ENCODE measurements at places on chromosomes 2 and 18.

DNA sequence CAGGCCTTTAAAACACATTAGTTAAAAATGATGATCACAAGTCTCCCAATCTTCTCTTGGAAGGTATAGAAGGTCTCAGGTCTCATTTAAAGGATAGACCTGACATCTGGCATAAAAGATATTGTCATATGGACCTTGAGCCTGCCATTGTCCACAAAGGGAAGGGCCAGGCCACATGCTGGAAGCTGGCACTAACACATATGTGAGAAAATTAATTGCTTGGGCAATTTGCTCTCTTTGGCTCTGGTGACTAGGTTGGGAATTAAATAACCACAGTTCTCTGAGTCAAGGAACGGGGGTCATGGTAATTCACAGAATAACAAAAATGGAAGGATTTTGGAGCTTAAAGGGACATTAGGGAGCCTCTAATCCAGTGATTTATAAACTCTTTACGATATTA lies 727.3 kb downstream of the BCL11A start:
- DNase-seq, result no peak

GRCh38 chr2:20620696-20621365 lies 30.1 kb downstream of the HS1BP3 start:
- no peak for DNase-seq

- peak; percentile 48 for DNase-seq
These were observed 82.2 kb downstream of the CHRNA1 start for GRCh38 chr2:174682007-174682577.

DNA sequence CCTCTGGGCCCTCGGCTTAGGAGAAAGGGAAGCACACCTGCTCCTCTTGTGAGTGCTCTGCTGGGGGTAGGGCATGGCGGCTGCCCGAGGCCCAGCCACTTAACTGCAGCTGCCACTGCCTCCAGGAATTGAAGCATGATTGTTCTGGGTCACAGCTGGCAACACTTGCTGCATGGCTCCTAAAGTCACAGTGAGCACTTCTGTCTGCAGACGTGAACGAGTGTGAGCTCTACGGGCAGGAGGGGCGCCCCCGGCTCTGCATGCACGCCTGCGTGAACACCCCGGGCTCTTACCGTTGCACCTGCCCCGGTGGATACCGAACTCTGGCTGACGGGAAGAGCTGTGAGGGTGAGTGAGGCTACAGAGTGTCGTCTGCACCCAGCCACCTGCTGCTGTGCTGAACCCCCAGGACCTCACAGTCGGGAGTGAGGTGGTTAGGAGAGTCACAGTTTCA lies 44.4 kb downstream of the FBLN7 start:
- DNase-seq, result no peak

DNA sequence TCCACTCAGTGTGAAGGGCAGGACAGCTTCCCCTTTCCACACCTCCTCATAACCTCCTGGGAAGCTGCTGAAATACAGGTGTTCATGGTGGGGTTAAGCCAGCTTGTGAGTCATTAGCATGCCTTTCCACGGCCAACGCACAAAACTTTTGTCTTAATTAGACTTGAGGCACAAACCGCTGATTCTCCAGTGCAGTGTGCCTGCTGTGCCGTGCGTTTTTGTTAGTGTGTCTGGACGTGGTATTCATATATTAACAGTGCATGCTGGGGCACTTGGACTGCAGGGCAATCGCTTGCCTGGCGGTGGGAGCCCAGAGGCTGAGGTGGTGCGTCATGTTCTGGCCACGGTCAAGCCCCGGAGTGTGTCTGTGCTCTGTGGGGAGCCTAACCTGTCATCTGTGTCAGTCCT lies 156.2 kb downstream of the SH3RF3 start:
- peak; percentile 35 for DNase-seq

DNA sequence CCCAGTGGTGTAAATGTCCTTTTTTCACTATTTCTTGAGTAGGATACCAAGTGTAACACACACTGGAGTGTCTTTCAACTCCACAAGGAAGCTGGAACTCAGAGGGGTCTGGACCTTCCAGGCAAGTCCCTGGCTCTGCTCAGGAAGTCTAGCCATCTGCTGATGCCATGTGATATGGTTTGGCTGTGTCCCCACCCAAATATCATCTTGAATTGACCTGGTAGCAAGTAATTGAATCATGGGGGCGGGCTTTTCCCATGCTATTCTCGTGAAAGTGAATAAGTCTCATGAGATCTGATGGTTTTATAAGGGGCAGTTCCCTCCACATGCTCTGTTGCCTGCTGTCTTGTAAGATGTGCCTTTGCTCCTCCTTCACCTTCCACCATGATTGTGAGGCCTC lies 99.4 kb upstream of the CDC42EP3 start:
- DNase-seq, result peak; percentile 62

GRCh38 chr2:69099541-69099940 lies 86.6 kb downstream of the ANTXR1 start:
- peak; percentile 53 for DNase-seq

All from fibroblast of skin of back (primary cell).